NCI-H524 (cell line): ENCODE measurements at places on chromosomes 6 and 20.
A peak's percentile ranks its signal among the peaks of the same experiment; 100 is the strongest.

DNA sequence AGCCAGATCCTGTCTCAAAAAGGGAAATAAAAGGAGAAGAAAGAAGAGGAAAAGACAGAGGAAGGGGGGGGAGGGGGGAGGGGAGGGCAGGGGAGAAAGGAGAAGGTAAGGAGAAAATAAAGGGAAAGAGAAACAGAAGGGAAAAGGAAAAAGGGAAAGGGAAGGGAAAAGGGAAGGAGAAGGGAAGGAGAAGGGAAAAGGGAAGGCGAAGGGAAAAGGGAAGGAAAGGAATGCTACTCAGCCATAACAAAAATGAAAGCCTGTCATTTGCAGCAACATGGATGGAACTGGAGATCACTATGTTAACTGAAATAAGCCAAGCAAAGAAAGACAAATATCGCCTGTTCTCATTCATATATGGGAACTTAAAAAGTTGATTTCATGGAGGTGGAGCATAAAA, 22.3 kb downstream of the RBM24 start:
- DNase-seq: no peak

GRCh38 chr6:44373051-44373450, 14.5 kb upstream of the CDC5L start:
- DNase-seq: no peak

GRCh38 chr6:11689847-11690246, 88.8 kb downstream of the ADTRP start:
- no peak for DNase-seq

GRCh38 chr20:38136421-38137245, 28.4 kb downstream of the TGM2 start:
- DNase-seq: no peak

GRCh38 chr6:78614961-78615360, 252.4 kb upstream of the IRAK1BP1 start:
- no peak for DNase-seq

- no peak for DNase-seq
Observed at GRCh38 chr6:81762132-81762531, 9.7 kb upstream of the TENT5A start.

DNA sequence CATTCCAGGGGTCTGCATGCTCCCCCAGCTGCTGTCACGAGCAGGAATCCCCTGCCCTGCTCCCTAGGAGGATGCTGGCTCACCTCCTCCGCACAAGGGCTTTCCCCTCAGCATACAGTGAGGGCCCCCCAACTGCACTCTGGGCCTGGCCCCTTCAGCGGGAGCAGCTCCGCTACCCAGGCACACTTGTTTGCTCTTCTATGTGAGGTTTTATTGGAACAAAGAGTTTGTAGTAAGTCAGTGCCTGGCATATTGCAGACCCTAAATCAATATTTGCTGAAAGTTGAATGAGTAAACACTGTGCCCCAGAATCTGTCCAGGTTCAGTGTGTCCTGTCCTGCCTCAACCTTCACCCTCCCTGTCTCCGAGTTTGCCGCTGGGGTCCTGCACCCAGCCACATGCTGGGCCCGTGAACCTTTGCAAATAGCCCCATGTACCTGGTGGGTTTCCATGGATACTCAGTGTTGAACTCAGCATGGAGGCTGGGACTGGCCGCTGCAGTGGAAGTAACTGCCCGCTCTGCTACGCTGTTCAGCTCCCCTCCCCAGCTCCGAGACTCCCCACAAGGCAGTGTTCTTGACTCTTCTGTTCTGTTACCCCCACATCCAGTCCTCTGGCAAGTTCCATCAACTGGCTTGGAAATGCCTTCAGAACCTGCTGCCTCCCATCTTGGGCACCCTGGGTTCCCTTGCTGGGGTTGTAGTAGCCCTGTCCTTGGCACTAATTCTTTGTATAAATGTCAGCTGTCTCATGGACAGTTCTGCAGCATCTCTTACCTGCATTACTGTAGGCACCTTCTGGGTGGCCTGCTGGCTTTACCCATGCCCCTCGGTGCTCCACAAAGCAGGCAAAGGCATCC, 15.7 kb downstream of the SLC22A1 start:
- no peak for DNase-seq

GRCh38 chr6:134619077-134619476, 301.2 kb upstream of the SGK1 start:
- DNase-seq: no peak

GRCh38 chr20:61115364-61116065, 136.5 kb upstream of the CDH4 start:
- no peak for DNase-seq

- no peak for DNase-seq
Observed at GRCh38 chr20:32158943-32159660, 48.4 kb downstream of the PLAGL2 start.

DNA sequence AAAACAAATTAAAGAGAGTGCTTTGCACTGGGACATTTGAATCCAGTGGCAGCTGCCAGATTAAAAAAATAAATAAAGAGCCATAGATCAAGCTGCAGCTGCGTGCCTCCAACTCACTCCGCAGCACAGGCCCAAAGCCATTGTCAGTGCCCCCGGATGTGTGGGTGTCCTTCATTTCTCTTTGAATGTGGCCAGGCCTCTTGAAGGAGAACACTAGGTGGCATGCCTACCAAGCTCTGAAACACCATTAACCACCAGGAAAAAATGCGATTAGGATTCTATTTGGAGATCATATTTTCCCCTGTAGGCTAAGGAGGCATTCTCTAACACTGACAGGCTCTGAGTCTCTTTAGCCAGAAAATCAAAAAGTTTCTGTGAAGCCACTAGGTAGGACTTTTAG, 549.8 kb downstream of the PRKN start:
- peak; percentile 34 for DNase-seq

GRCh38 chr6:165511807-165512206, 151.2 kb downstream of the PDE10A start:
- no peak for DNase-seq

GRCh38 chr6:1088492-1089001, 223.4 kb upstream of the FOXQ1 start:
- DNase-seq: no peak

DNA sequence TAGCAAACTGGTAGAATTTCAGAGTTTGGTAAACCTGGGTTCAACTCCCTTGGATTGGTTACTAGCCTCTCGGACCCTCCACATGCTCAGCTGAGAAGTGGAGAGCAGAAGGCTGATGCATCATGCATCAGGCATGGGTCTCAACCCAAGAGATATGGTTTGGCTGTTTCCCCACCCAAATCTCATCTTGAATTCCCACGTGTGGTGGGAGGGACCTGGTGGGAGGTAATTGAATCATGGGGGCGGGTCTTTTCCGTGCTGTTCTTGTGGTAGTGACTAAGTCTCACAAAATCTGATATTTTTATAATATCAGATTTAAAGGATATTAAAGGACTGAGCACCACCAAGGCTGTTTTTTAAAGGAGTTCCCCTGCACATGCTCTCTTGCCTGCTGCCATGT, 75.1 kb downstream of the PPP1R3G start:
- DNase-seq: no peak

DNA sequence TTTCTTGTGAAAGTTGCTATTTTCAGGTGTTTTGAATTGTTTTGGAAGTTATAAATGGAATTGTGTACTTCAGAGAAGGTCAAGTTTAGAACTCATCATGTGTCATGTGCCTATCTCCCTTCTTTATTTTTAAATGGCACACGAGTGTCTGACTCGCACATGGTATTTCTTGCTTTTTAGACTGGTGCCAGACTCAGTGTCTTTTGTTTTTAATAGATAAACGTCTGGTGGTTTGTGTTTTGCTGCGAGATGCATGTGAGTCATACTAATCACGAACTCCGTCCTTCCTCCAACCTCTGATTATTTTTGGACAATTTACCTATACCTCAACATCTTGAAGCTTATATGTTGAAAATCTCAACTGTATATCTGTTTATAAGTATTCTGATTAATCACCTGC, 292.1 kb downstream of the CDKAL1 start:
- no peak for DNase-seq

GRCh38 chr20:37378785-37379598, 33.1 kb downstream of the SRC start:
- DNase-seq: no peak

- DNase-seq: no peak
Observed at GRCh38 chr6:25329161-25329817, 50.1 kb downstream of the CARMIL1 start.

DNA sequence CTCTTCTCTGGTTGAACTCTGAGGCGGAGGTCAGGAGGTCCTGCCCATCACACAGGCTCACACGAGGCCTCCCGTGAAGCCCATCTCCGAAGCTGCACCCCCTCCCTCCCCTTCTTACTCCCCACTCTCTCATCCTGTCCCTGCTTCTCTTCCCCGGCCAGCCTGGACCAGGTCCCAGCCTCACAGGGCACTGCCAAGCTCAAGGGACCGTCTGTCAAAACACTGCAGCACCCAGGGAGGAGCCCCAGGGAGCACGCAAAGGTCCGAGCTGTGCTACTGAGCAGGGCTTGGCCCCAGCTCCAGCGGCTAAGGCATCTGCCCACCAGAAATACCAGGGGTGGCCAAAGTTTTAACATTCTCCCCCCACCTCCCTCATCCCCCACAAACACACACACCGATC, 70.0 kb downstream of the PSMG4 start:
- DNase-seq: no peak

DNA sequence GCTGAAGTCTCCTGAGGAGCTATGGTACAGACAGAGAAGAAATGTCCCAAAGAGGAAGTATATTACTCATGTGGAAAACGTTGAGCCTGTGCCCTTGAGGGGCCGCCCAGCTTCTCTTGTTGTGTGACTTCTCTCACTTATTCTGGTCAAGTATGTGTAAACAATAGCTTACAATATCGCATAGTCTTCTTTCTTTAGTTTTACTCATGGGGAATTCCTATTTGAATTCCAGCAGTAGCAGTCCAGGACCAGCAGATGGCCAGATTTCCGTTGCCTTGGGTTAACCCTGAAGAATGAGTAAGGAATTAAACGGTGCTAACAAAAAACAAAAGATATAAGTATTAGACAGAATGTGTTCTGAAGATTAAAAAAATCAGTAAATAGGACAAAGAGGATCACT, 522.0 kb upstream of the GJE1 start:
- no peak for DNase-seq
